ENCODE measurements at places on chromosomes 6 and 20.

GRCh38 chr6:28856620-28857005 lies 67.2 kb downstream of the TRIM27 start:
- DNase-seq = no peak

GRCh38 chr20:10250902-10251301 lies 32.3 kb downstream of the SNAP25 start:
- peak; percentile 4 for DNase-seq

GRCh38 chr6:12058172-12058961 lies 46.3 kb downstream of the HIVEP1 start:
- no peak for DNase-seq

- DNase-seq = peak; percentile 25
Observed at GRCh38 chr6:45422503-45423110, 44.9 kb upstream of the SUPT3H start.

GRCh38 chr6:96276856-96277255 lies 244.8 kb upstream of the UFL1 start:
- no peak for DNase-seq

DNA sequence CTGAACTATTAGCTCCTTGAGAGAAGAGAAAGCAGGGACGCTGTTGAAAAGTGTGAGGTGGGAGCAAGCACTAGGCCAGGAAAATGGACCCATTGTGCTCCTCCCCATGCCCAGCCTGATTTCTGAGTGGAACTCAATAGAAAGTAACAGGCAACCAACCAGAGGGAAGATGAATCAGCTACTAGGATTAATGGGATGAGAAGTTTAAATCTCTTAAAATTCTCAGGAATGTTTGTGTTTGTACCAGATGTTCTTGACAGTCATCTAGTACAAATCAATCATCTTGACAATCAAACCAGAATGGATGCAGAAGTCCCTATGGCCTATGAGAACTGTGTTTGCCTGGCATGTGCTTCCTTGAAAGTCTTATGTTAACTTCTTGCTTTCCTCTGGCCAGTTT lies 48.9 kb downstream of the HDDC2 start:
- peak; percentile 29 for DNase-seq

- no peak for DNase-seq
Observed at GRCh38 chr6:148789948-148790347, 43.1 kb downstream of the UST start.

- no peak for DNase-seq
Observed at GRCh38 chr6:116876635-116877611, at the start of gene RFX6. Gene RFX6, plus strand, starts transcription at chr6:116877242. Its CDS starts 34 bp downstream, at chr6:116877276.

- DNase-seq = no peak
Observed at GRCh38 chr6:39686976-39687375, 38.2 kb downstream of the KIF6 start.

DNA sequence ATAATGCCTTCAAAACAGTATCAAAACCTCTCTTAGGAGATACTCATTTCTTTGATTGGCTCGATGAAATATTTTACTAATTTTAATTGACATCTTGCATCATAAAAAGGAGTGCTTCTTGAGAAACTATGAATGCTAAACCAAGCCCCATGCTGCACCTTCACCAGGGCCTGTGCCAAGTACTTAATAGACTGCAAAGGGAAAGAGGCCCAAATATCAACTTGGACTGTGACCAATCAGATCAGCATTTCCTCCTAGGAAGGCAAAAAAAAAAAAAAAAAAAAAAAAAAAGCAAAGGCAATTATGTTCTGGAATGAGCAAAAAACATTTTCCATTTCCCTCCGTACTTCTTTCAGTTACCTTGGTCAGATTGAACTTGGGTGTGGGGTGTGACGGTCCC lies 253.0 kb upstream of the SOX4 start:
- DNase-seq = peak; percentile 56

GRCh38 chr6:90362318-90362717 lies 65.7 kb upstream of the BACH2 start:
- DNase-seq = no peak

DNA sequence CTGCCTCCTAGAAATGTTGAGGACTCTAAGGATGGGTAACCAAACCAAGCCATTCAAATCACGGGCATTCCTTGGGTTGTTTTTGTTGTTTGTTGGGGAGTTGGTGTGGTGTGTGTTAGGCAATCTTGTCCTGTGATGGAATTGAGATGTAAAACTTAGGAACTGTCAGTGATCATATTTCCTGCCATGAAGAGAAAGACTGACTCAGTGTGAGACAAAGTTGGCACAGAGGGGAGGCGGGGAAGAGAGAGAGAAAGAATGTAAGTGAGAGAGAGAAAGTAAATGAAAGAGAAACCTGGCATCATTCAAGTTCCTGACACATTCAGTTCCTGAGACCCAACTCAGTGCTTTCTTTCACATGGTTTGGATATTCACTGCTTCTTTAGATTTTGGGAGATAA lies 21.6 kb upstream of the FBXO30 start:
- peak; percentile 42 for DNase-seq

- DNase-seq = no peak
Observed at GRCh38 chr20:59825944-59826759, 107.3 kb downstream of the SYCP2 start.

DNA sequence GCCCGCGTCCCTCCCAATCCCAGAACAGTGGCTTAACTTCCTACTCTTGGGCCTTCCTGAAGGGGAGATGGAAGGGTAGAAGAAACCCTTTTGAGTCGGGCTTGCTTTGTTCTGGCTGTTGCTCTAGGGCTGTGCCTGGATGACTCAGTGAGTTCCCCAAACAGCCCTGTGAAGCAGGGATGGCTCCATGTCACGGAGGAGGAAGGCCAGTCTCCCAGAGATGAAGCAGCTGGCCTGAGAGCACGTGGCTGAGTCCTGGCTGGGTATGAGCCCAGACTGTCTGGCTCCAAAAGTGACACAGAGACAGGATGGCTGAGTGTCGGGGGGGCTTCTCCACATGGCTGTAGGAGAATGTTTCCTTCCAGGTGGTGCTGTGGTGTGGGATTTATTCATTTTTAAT lies 4.6 kb downstream of the SYTL3 start:
- DNase-seq = peak; percentile 74

GRCh38 chr20:2335096-2335870 lies 39.5 kb downstream of the TGM3 start:
- no peak for DNase-seq

GRCh38 chr20:33081411-33082154 lies 2.1 kb downstream of the BPIFB4 start:
- DNase-seq = no peak

- no peak for DNase-seq
Observed at GRCh38 chr6:127851197-127851596, 49.7 kb downstream of the THEMIS start.

DNA sequence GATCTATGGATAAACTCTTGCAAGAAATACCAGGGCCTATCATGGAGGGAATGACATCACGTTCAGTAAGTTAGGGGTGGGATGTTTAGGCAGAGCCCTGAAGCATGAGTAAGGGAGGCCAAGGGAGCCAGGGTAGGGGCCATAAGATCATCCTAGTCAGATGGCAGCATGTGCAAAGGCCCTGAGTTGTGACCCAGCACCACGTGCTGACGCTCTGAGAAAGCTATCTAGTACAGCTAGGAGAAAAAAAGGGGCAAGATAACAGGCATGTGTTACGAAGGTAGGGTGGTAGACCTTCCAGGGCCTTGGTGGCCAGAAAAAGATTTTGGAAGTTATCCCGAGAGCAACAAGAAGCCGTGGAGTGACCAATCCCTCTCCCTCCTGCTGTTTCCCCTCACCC lies 22.3 kb downstream of the KCNB1 start:
- DNase-seq = no peak

DNA sequence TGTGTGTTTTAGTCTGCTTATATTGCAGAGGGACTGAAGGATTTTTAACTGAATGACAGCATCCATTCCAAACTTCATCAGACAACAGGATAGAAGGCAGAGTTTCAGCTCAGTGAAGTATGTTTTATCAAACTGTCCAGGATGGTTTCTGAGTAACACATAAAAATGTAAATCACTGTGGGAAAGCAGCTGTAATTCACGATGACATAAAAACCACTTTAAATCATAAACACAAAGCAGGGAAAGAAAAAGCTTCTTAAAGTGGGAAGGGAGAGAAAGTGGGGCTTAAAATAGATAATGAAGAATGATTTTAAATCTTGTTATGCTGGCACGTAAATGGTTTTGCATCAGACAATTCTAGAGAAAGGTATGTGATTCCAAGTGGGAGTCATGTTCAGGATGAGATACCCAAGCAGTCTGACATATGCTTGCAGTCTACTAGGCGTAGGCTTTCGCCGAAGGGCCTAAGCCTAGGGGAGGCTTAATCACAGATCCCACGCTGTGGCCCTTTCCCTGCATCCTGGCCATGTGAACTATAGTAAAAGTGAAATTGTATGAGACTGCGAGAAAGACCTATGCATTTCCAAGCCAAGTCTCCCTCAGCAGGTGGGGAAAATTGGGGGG lies 610.6 kb downstream of the PRKN start:
- no peak for DNase-seq

GRCh38 chr6:39760226-39760952 lies 31.8 kb upstream of the DAAM2 start:
- DNase-seq = no peak

- no peak for DNase-seq
Observed at GRCh38 chr6:25237579-25237978, 41.6 kb upstream of the CARMIL1 start.

GRCh38 chr6:102390541-102390940 lies 997.0 kb downstream of the GRIK2 start:
- DNase-seq = no peak

DNA sequence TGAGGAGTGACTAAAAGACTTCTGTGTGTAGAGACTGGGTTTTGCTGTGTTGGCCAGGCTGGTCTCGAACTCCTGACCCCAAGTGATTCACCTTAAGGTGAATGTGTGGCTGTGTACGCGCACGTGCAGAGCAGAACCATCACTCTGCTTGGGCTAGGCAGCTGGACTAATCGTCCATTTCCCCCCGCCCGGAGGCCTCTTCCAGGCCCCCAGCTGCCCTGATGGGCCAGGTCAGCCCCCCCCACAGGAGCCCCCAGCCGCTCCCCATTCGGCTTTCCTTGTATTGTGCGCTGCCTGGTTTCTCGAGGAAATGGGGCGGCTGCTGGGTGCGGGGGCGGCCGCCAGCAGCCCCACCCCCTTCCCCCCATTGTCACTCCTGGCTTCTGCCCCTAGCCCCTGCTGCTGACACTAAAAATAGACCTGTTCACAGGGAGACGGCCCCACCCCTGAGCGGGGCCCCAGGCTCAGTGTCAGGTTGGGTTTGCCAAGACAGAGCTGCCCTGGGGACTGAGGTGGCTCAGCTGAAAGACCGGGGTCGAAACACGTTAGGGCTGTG lies 24.6 kb upstream of the CSNK2A1 start:
- no peak for DNase-seq

DNA sequence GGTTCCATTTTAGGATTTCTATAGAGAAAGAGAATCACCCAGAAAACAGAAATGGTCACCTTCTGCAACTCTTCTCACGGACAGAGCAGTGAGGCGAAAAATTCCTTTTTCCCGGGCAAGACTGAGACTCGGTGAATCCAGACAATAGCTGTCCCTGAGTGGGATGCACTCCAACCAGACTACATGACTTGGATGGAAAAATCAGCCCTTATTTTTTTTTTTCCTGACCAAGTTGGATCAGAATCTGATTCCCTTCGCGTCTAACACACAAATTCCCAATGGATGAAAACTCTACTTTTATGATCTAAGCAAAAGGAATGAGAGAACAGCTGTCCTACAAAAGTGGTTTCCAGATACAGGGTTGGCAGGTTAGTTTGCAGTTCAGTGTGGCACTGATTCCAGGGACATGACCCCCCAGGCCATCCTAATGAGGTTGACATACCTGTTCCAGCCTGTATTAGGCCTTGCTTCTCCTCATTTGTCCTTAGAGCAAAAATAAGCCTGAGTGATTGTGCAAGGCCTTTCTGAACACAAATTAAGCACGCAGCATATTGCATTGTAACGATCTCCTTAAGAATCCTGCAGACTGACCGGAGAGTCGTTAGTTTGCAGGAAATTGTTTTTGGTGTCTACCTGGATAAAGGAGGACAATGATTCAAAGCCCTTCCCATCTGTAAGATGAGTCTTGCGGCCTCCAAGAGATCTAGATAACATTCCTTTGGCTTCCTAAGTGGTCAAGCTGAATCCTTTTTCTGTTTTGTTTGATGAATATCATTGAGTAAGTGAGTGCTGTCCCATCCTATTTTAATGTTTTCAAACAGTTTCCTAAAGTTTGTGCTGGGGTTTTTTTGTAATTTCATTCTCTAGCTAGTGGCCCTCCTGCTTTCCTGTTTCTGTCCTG lies 1.5 kb upstream of the NEDD9 start:
- no peak for DNase-seq

DNA sequence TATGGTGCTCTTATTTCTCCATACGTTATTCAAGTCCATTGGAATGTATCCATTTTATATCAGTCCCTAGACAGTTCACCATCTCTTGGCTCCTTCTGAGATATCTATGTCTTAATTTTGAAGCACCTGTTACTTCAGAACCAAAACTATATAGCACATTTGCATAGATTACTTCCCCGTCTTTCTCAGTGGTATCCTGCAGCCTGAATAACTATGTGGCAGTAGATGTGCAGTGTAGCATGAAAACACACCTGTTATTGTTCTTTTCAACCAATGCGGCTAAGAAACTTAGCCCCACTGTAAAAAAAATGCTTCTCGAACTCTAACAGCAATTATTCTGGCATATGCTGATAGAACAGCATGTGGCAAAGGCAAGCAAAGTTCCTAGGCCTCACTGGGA lies 1184.4 kb upstream of the ADGRB3 start:
- DNase-seq = no peak

- no peak for DNase-seq
Observed at GRCh38 chr20:63033794-63034709, 27.3 kb upstream of the BHLHE23 start.

DNA sequence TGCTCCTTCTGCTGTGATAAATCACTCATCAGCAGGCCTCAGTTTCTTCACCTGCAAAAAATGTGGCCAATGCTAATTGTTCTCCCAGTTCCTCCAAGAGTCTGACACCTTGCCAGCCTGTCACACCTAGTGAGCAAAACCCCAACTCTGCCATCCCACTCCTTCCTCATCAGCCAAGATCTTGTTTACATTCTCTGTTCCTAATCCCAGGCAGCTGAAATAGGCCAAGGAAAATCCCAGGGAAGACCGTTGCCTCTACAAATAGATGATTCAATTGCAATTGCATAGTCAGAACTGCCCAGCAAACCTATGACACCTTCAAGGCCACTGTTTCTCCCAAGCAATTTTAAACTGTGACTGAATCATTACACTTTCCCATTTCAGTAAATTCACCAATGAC lies 78.7 kb downstream of the GMDS start:
- no peak for DNase-seq

DNA sequence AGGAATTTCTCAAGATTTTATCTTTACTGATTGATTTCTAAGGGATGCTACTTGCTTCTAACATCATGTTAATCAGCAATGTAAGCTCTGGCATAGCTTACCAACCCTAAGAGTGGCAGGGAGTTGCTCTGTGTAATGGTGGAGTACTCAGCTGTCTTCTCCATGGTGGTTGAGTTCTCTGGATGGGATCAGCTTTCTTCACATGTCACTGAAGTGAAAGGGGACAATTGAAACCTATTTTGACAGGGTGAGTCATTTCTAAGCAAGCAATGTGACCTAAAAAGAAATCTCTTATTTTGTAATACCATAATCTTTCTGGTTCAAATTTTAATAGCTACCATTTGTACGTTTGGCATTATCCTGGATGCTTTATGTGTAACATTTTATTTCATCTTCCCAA lies 430.4 kb downstream of the GJA1 start:
- DNase-seq = no peak
